Astrocyte of the spinal cord (primary cell): ENCODE measurements at places on chromosomes 2 and 18.

- DNase-seq = peak; percentile 78
Measured at GRCh38 chr2:170554278-170554955, 160.7 kb upstream of the SP5 start.

DNA sequence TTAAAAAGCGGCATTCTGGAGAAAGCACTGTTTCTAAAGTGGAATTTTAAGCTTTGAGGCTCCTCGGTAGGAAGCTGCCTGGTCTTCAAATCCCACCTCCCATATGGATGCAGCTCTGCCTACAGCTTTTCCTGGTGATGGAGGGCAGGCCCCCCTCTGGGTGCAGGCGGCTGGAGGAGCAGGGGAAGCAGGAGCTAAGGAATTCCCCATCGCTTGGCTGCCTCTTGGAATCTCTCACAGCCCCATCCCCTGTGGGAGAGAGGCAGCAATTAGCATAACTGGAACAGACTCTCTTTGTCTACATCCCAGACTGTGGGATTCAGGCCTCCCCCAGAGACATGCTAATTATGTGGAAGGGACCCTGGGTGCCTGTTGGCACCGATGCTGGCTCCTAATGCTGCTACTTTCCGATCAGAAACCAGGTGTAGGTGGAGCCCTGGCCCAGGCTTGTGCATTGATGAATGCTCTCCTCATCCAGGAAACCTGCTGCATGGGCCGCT is 51.3 kb downstream of the LIPG start:
- peak; percentile 57 for DNase-seq

DNA sequence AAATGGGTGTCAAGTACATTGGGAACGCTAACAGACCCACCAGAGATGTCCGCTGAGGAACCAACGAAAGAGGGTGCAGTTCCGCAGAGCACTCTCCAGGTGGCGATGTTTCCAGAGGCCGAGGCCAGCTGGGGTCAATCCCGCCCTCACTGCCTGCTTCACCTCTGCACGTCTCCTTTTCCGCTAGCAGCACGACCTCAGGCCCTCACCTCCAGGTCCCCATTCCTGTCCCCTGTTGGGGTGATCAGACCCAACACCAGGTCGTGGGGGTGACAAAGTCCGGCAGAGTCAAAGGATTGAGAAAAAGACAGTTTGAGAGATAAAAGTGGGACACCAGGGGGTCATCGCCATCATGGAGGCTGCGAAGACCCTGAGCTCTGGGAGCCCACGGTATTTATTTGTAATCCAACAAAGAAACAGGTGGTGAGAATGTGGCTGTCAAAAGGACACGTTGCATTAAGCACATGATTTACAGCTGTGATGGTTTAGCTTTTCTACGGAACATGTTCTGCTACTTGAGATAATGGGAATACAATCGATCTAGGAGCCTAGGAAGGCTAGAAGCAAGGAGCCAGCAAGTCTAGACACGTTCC is 27.3 kb downstream of the ZAP70 start:
- DNase-seq = no peak

GRCh38 chr2:217987391-217987790 is 15.4 kb downstream of the TNS1 start:
- DNase-seq = no peak

- DNase-seq = peak; percentile 38
Measured at GRCh38 chr2:52260904-52261303, 1229.0 kb upstream of the NRXN1 start.

GRCh38 chr18:11989174-11989573 is 7.9 kb downstream of the IMPA2 start:
- no peak for DNase-seq

- no peak for DNase-seq
Measured at GRCh38 chr2:39705638-39706037, 39.9 kb downstream of the TMEM178A start.

DNA sequence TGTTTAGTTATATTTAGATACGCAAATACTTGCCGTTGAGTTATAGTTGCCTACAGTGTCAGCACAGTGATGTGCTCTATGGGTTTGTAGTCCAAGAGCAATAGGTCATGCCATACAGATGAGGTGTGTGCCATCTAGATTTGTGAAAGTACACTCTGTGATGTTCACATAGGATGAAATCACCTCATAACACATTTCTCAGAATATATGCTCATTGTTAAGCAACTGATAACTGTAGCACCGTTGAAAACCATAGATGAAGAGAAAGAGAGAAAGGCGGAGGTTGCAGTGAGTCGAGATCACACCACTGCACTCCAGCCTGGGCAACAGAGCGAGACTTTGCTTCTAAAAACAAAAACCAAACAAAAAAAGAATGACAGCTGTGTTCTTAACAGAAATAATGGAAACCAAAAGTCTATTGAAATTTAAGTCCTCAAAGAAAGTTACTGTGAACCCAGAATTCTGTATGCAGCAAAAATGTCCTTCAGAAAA is 9.5 kb downstream of the DGKD start:
- no peak for DNase-seq

DNA sequence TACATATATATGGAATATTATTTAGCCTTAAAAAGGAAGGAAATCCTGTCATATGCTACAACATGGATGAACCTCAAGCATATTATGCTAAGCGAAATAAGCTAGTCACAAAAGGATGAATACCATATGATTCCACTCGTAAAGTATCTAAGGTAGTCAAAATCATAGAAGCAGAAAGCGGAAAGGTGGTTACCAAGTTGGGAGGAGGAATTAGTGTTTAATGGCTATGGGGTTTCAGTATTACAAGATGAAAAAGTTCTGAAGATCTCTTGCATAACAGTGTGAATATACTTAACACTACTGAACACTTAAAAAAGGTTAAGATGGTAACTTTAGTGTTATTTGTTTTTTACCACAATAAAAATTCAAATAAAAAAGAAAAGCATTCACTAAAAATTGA is 99.0 kb downstream of the MGAT5 start:
- DNase-seq = no peak

DNA sequence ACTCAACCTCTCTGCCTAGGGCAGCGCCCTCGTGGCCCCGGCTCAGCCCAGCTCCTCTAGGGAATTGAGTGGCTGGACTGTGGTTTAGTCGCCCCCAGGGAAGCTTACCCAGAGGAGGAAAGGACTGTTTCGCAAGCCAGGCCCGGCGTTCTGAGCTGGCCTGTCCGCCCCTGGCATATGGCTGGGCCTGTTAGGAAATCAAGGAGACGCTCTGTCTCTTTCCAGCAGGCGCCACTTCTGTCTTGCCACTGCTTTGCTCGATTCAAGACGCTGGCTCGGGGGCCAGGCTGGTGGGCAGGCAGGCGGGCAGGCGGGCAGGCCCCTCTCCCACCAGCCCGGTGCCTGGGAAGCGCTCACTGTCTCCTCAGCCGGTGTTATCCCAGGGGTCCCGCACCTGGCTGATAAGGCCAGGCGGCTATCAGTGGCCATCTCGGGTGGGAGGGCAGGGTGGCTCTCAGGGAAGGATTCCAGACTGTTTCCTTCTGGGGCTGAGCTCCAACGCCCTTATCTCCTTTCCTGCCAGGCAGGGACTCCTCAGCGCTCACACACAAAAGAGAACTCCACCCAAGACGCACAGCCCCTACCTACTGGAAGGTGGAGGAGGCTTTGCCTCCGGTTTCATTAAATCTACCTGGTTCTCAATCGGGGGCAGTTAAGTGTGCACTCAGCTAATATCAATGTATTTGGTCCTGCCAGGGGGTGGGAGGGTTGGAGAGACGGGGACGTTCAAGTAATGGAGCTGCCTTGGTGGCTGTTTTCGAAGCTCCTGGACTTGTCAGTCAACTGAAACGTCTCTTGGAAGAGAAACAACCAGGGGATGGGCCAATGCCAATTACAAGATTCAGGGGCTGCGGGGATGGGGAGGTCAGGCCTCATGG is 109.1 kb downstream of the SMAD7 start:
- no peak for DNase-seq

- no peak for DNase-seq
Measured at GRCh38 chr2:239806276-239806675, 218.9 kb downstream of the NDUFA10 start.

GRCh38 chr18:75172299-75173124 is 36.4 kb downstream of the PTGR3 start:
- no peak for DNase-seq

DNA sequence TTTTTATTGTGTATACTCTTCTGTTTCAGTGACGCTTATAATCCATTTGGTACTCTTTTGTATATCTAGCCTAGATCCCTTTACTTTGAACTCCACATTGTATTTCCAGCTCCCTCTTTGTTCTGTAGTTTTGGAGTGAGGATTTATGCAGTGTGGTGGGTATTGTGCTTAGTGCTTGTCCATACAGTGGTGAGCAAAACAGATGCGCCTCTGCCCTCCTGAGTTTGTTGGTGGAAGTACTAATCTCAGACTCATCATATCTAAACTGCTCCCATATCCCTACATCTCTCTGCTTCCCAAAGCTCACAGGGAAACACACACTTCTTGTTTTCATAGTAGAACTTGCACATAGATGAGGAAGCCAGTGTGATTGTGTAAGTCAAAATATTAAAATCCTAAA is 12.1 kb downstream of the PTCD3 start:
- DNase-seq = no peak

GRCh38 chr2:47937677-47938076 is 31.4 kb upstream of the FBXO11 start:
- no peak for DNase-seq

GRCh38 chr2:44663471-44664073 is 277.9 kb upstream of the SIX3 start:
- DNase-seq = no peak

- no peak for DNase-seq
Measured at GRCh38 chr2:154992826-154993225, 294.3 kb downstream of the KCNJ3 start.

- DNase-seq = peak; percentile 80
Measured at GRCh38 chr2:14634489-14635390, 2.2 kb downstream of the LRATD1 start.

GRCh38 chr2:76748581-76749296 is 773.4 kb downstream of the LRRTM4 start:
- no peak for DNase-seq

- no peak for DNase-seq
Measured at GRCh38 chr2:946073-946948, 4.3 kb upstream of the SNTG2 start.

DNA sequence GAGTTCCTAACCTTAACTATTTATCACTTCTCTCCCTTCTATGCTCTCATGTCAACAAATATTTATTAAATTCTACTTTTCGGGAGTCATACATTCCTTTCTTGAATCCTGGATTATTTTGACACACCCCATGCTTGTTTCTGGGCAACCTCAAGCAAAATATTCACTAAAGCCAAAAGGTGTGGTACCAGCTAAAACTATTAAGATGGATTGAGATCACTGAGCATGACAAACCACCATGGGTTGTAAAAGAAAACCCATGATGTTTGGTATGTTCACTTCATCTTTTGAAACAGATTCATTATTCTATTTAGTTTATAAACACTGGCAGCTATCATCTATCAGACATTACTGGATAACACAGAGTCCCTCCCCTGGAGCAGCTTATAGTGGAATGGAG is 32.5 kb downstream of the DPP4 start:
- DNase-seq = no peak

DNA sequence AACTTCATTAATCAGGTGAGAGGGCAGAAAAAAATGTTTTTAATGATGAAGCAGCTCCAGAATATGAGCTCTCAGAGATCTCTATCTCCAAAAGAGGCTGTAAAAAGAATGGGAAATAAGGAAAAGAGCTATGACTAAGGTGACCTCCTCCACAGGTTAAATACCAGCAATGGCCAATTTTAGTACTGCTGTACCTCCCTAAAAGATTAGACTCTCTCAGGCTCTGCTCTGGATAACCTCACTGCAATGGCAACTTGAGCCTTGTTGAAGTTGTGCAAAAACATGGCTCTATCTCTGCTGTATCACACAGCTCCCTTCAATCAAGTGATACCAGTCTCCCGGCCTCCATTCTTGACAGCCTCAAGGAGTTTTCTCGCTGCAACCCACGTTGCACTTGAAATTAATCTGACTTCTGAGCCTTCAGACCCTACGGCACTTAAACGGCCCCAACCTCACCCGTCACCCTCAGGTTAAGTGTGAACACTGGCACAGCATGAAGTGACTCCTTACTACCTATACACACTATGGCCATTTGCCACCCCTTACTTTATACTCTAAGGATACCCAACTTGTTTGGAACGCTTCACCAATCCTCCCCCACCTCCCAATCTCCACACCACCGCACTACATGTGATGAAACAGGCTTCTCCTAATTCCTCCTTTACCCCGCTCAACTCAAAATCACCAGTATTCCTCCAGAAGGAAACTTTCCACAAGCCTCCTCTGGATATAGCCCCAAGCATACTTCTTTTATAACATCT is 36.3 kb downstream of the SMAD2 start:
- DNase-seq = no peak

- peak; percentile 43 for DNase-seq
Measured at GRCh38 chr18:41881285-41881684, 73.7 kb upstream of the PIK3C3 start.

DNA sequence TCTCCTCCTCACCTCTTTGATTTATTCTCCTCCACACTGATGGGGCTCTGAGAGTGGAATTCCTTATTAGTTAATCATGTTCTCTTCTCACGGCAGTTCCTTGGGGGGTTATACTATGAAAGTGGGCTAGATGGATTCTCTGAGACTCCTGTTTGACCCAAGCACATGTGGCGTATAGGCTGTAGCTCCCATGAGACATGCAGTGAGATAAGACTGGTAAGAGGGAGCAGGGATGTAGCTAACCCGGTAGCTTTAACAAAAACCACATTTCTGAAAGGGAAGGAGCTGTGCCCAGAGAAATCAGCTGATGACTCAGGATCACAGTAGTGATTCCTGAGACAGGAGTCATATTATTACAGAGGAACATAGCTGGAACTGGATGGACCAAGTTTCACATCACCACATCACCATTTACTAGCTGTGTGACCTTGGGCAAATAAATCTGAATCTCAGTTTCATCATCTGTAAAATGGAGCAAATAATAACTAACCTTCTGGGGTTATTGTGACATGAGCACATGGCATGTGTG is 82.9 kb downstream of the CRIM1 start:
- peak; percentile 96 for DNase-seq

GRCh38 chr2:108938077-108938710 is 50.8 kb downstream of the EDAR start:
- peak; percentile 53 for DNase-seq

GRCh38 chr2:95670167-95670566 is 78.4 kb downstream of the TRIM43 start:
- peak; percentile 18 for DNase-seq

DNA sequence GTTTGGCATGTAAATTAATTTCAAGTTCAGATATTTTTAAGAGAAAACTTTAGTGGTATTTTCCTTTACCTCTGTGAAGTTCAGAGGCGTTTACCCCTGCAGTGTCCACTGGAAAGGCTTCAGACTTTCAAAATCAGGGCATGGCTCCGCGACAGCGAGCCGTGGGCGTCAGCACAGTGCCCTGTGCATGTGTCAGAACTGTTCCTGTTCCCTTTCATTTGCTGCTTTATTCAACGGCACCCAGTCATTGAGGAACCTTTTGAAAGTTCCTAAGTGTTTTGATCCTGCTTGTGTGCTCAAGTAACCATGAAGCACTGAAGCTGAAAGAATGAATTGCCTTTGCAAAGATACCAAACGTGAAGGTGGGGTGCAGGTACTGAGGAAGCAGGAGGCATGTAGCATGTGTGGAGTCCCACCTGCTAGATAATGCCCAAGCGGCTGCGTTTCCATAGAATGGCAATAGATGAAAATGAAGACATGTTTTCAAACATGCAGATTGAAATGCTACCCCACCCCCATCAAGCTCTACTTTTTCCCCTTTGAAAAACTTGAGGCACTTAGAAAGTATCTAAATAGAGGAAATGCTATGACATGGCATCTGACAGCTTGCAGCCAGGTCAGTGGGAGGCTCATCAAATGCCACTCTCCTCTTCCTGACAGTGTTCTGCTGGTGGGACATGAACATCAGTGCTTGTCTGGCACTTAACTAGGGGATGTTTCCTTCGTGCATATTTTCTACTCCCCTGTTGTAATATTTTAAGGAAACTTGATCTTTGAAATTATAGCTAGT is 148.6 kb downstream of the ZNF236 start:
- no peak for DNase-seq
